Activated CD8-positive, alpha-beta memory T cell treated with anti-CD3 and anti-CD28 coated beads for 1 hour (primary cell): ENCODE measurements at places on chromosomes 2 and 18.

- no peak for DNase-seq
Observed at GRCh38 chr18:78766651-78767533, 212.7 kb upstream of the SALL3 start.

DNA sequence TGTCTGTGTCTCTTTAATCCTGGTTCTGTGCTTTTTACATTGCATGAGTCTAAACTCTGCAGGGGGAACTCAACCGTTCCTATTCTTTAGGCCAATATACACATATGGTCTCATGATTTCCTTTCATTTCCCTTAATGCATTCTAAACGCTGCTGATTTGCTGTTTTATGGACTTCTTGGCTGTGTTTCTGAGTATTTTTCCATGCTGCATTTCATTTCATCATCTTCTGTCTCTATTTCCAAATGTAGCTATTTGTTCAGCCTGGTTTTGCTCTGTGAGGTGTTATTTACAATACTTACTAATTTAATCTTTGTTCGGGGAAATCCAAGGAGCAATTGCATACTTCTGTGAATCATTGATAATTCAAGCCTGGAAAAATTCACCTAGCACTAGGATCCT, 897.2 kb downstream of the TSN start:
- DNase-seq: no peak

GRCh38 chr2:88614497-88615157, 12.6 kb downstream of the EIF2AK3 start:
- DNase-seq: no peak

- no peak for DNase-seq
Observed at GRCh38 chr2:23593752-23594459, 208.9 kb downstream of the KLHL29 start.

DNA sequence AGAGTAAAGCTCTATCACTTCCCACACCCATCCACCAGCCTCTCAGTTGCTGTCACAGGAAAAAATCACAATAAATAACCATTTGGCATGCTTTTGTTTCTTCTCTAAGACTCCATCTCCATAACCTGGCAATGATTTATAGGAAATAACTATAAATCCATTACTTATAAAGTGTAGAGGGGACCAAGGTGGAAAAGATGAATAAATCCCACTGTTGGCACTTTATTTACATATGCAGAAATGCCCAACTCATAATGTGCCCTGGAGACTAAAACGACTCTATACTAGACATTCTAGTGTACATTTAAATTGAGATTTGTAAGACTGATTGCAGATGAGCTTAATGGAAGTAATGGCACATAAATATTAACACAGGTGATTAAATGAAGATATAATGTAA, 7.5 kb upstream of the NOSTRIN start:
- no peak for DNase-seq

DNA sequence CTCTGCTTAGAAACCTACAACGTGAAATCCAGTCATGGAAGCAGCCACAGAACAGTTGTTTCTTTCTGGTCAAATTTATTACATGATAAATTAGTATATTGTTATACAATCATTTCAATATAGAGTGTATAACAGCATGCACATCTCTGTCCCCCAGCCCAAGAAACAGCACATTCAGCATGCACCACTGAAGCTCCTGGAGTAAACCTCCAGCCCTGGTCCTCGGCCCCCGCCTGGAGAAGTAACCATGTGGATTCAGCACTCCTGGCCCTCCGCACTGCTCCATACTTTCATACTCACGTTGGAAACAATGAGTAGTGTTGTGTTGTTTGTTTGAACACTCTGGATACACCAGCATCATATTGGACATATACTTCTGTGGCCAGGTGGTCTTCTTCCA, 15.3 kb upstream of the ID2 start:
- DNase-seq: no peak

DNA sequence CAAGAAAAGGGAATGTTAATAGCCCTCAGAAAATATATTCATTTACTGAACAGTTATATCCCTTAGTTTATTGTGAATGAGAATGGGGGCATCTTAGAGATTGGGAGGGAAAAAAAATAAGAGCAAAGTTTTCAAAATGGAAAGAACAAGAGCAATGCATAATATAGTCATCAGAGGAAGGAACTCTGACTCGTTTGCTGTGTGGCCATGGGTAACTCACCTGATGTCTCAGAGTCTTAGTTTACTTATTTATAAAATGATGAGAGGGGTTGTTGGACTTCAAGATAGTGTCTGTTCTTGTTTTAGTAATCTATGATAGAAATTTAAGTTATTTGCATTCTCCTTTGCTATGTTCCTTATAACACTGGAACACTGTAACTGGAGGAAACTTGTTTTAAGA, 70.7 kb downstream of the EML4 start:
- no peak for DNase-seq

- DNase-seq: no peak
Observed at GRCh38 chr2:69340101-69340775, 46.8 kb downstream of the GFPT1 start.

DNA sequence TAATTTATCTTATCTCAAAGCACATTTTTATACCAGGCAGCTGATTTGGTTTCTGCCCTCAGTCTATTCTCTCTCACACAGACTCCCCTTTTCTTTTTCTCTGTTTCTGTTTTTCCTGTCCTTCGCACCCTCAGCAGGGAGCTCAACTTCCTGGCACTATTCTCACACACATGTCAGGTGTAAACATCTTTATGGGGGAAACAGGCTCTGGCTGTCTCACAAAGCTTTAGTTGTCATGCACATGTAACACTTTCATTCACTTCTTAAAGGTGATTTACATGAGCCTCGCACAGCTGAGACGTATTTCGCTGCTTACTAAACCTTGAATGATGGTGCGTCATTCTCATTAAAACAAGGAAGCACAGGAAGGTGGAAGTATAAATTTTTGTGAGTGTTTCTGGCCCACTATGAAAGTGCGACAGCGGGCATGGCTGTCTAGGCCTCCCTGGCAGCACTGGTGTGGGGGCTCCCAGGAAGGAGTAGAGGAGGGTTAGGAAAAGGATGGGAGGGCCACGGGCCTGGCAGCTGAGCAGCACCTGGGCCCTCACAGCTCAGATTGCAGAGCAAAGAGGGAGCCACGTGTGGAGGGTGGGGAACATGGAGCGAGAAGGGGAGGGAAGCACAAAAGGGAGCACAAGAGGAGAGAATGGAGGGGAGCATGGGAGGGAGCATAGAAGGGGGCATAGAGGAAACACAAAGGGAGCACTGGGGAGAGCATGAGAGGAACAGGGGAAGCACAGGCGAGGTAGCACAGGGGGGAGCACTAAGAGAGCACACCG, 46.2 kb upstream of the SNTG2 start:
- no peak for DNase-seq

DNA sequence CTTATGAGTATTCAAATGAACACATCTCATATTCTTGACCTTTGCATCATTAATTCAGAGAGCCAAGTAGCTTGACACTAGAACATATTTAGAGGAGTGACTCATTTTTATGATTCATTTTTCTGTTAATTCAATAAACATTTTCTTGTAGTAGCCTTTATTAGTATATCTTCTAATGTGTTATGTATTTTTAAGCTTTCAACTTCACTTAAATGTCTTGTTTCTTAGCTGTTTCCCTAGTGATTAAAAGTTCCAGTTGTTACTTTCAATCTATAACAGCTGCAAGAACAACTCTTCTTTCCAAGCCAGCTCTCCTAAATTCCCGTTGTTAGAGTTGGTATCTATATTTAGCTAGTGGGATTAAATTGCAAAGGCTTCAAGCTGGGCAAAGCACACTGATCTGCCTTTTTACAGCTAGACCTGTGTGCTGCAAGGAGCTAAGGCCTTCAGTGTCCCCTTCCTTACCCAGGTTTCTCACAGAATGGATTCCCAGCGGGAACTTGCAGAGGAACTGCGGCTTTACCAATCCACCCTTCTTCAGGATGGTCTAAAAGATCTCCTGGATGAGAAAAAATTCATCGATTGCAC, at the start of gene KLHL41:
Gene KLHL41, plus strand, starts transcription at position 405 of the 588 bp plus-strand sequence. Its CDS starts 77 bp downstream, at position 482.
- DNase-seq: no peak

DNA sequence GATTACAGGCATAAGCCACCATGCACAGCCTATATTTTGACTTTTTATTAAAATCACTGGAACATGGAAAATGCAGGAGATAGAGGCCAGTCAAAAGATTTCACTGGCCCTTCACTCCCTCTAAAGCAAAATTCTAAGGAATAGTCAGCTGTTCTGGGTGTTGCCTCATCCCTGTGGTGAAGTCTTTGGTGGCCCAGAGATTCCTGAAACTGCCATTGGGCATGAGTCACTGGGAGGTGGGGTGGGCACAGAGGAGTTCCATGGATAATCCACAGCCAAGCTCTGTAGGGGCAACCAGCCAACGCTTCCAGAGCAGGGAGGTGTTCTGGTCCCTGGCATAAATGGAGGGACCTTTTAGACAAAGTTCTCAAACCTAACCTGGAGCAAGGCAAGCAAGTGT, 89.7 kb upstream of the TTC39C start:
- DNase-seq: no peak

- no peak for DNase-seq
Observed at GRCh38 chr2:155715705-155716104, 616.8 kb downstream of the NR4A2 start.

DNA sequence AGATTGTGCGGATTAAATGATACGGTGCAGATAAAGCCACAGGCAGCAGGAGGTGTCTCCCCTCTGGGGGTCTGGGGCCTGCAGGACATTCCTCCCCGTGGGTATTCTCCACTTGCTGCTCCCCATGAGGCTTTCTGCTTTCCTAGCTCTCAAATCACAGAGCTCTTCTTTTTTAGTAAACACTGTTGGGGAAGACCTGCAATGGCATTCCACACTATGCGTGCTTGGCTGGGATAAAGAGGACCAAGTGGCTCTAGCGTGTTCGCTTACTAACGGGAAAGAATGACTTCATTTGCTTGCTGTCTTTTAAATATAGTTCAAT, 146.5 kb downstream of the DDX1 start:
- DNase-seq: no peak

- DNase-seq: no peak
Observed at GRCh38 chr2:11698009-11698922, 28.3 kb upstream of the NTSR2 start.

DNA sequence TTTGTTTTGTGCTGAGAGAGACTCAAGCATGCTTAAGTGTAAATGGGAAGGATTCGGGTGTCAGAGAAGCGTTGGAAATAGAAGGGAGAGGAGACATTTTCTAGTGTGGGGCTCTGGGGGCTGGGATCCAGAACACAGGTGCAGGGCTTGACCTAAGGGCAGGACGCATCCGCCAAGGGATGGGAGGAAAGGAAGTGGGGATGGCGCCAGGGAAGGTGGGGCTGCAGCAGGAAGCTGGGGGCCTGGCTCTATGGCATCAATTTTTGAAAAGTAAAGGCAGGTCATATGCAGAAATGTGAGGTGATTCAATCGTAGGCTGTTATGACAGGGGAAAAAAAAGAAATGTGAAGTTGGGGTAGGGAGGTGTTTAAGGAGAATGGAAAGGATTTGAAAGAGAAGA, 143.2 kb upstream of the SERTAD2 start:
- DNase-seq: no peak

GRCh38 chr18:67845035-67845434, 328.5 kb upstream of the DSEL start:
- no peak for DNase-seq

- no peak for DNase-seq
Observed at GRCh38 chr2:2027271-2027670, 283.0 kb upstream of the PXDN start.

GRCh38 chr2:1550076-1550475, 136.8 kb downstream of the TPO start:
- DNase-seq: no peak

- no peak for DNase-seq
Observed at GRCh38 chr18:73939391-73939790, 208.2 kb downstream of the FBXO15 start.

DNA sequence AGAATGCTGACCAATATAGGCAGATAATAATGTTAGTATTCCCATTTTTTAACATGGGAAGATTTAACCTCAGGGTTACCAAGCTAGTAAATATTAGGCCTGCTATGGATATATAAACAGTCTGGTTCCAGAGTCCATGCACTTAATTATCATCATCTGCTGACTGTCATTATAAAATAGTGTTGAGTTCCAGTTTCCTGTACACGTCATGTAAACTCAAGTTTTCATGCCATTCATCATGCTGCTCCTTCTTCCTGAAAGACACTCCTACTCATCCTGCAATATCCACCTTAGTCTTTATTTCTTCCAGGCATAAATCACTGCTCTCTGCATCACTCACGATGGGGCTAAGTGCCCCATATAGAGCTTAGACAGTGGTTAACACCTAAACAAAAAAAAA, 420.8 kb upstream of the SPHKAP start:
- no peak for DNase-seq

- DNase-seq: no peak
Observed at GRCh38 chr18:183769-184168, 25.4 kb downstream of the USP14 start.

GRCh38 chr2:8421658-8422449, 260.0 kb upstream of the ID2 start:
- no peak for DNase-seq

DNA sequence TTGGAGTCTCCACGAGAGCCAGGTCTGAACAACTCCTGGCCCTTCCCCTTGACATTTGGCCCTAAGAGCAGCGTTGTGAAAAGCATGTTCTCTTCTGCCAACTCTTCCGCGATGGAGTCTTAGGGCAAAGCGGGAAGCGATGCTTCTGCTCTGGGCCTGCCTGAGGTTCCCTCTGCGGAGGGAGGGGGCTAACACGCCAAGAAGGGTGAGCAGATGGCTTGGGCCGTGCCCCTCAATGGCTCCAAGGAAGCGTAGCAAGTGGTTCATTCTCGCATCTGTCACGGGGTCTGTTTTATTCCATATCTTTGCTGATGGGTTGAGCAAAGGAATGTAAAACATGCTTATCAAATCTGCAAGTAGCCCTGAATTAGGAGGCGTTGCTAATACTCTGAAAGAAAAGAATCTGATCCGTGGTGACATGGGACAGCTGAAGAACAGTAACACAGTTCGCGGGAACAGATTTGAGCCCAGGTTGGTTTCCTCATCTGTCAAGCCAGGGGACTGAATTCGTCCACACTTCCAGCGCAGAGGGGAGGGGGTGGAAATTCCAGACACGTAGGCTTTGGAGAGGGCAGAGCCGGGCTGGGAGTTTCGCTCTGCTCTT, 38.0 kb downstream of the DNMT3A start:
- DNase-seq: no peak

GRCh38 chr2:35410431-35411061, 945.0 kb upstream of the CRIM1 start:
- no peak for DNase-seq

DNA sequence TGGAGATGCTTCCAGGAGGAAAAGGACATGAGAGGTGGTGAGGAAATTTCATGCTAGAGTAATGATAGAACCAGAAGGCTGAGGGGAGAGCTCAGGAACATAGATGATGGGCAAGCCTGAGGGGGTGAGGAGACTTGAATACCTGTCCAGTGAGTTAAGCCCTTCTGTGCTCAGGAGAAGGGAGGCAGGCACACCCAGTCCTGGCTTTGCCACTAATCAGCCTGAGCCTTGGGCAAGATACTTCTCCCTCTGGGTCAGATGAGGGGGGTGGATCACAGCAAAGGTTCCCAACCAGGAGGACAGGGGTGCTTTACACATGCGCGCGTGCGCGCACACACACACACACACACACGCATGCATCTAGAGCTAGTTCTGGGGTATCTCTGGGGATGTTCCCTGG, 151.6 kb upstream of the MSH6 start:
- no peak for DNase-seq
